ENCODE measurements at places on chromosomes 7 and 10. TPM values are rescaled to one million over a fixed set of nuclear protein-coding genes. Genes with fewer than 3 reads are reported as not detected.

The PIK3CG gene
- 0.09 TPM for total RNA-seq

The PLAC9 gene
- total RNA-seq, result 12.3 TPM

The SEC61A2 gene
- 6.6 TPM for total RNA-seq

The HYAL4 gene
- not detected for total RNA-seq

The PTF1A gene
- total RNA-seq, result not detected

The PNLIP gene
- not detected for total RNA-seq

The UNCX gene
- total RNA-seq, result not detected

The HKDC1 gene
- 0.28 TPM for total RNA-seq

The SP8 gene
- total RNA-seq, result not detected

The SYCE1 gene
- not detected for total RNA-seq

The DENND2A gene
- 15.6 TPM for total RNA-seq

The SLC29A3 gene
- 1.1 TPM for total RNA-seq

The ADIRF gene
- total RNA-seq, result 110 TPM

The MSMB gene
- not detected for total RNA-seq

The GIMAP6 gene
- 0.14 TPM for total RNA-seq

The LRMDA gene
- 1.1 TPM for total RNA-seq

The SEPTIN14 gene
- total RNA-seq, result not detected

The H2BK1 gene
- total RNA-seq, result not detected

The STEAP1B gene
- 6.9 TPM for total RNA-seq

The TRPV6 gene
- not detected for total RNA-seq

The OIT3 gene
- 0.18 TPM for total RNA-seq

The ENTPD1 gene
- total RNA-seq, result 0.74 TPM

The TWIST1 gene
- total RNA-seq, result 42.2 TPM

The GDF10 gene
- 1.2 TPM for total RNA-seq

The NUTM2D gene
- 1.5 TPM for total RNA-seq

The TPST1 gene
- total RNA-seq, result 210 TPM

The MYH16 gene
- total RNA-seq, result not detected

The BLNK gene
- 0.28 TPM for total RNA-seq

The CHST15 gene
- 1.4 TPM for total RNA-seq

The LRRC4 gene
- total RNA-seq, result 0.46 TPM

The ELAPOR2 gene
- 3.1 TPM for total RNA-seq
